ENCODE measurements at places on chromosomes 2 and 18.

GRCh38 chr2:59171019-59171418 is 929.9 kb upstream of the FANCL start:
- no peak for DNase-seq

DNA sequence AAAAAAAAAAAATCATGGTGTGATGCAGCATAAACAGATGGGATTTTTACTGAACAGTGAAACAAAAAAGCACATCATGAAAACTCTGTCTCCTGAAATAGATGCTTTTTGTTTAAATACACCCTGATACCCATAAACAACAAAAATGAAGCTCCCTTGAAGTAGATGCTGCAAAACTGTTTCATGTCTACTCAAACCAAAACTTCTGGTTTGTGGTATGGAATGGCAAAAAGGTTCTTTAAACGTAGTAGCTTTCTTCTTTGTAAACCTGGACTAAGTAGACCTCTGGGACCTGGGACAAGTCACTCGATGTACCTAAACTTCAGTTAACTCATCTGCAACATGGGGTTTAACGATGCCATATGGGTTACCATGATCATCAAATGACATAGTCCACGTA is 64.4 kb upstream of the RAPH1 start:
- no peak for DNase-seq

DNA sequence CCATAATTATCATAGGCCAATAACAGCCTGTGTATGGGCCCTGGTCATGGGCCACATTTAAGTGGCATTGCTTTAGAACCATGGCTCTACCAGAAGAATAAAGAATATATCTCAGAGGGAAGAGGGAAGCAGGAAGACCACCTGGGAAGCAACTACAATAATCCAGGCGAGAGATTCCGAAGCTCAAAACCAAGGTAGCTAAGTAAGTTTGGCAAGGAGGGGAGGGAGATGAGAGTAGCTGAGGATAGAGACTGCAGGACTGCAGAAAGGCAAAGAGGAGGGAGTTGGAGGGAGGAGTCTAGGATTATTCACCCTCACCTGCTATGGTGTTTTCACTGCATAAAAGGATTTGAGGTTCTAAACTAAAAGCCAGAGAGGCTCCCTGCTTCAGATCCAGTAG is 293.5 kb downstream of the SETBP1 start:
- DNase-seq, result no peak

DNA sequence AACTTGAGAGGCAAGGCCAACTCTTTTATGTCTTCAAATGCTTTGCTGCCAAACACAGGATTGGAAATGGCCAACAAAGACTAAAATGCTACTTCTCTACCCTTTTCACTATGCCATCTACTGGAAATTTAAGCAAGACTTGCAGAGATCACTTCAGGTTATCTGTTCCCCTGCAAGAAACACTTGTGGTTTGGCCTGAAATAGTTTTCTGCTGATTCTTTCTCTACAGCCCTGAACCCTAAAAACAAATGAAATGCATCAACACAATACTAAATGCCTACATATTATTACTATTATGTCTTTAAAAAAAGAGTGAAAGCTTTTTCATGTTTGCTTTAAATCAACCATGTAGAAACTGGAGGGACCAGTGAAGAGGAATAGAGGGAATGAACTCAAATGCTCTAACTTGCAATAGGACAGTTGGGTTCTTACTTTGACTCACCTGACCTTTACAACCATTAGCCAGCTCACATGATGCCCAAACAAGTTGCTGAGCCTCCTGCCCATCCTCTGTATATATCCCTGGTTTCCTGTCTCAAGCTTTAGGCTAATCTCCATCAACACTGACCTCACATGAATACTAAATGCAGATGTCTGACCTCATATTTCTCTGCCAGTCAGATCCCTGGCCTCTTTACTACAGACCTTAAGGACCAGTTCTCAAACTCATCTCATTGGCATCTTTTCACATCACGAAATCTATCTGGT is 17.5 kb upstream of the ADAM17 start:
- no peak for DNase-seq

- no peak for DNase-seq
Observed at GRCh38 chr2:33023728-33024500, 77.2 kb downstream of the LTBP1 start.

- no peak for DNase-seq
Observed at GRCh38 chr2:157592948-157593347, 35.7 kb downstream of the ACVR1C start.

GRCh38 chr2:184611361-184612085 is 13.2 kb downstream of the ZNF804A start:
- no peak for DNase-seq

- DNase-seq, result no peak
Observed at GRCh38 chr2:51441786-51442185, 409.9 kb upstream of the NRXN1 start.

GRCh38 chr2:127197475-127198385 is 22.4 kb downstream of the CYP27C1 start:
- DNase-seq, result no peak

DNA sequence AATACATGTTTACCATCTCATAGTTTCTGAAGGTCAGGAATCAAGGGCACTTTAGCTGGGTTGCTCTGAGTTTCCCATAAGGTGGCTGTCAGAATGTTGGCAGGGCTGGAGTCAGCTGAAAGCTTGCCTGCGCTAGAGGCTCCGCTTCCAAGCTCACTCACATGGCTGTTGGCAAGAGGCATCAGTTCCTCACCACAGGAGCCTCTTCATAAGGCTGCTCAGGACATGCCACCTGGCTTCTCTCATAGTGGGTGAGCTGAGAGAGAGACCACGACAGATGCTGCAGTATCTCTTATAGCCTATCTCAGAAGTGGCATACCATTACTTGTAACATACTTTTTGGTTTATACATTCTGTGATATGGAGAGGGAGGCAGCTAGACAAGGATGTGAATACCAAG is 7.2 kb downstream of the HADHB start:
- no peak for DNase-seq

GRCh38 chr2:147937744-147938349 is 82.7 kb downstream of the ORC4 start:
- no peak for DNase-seq

DNA sequence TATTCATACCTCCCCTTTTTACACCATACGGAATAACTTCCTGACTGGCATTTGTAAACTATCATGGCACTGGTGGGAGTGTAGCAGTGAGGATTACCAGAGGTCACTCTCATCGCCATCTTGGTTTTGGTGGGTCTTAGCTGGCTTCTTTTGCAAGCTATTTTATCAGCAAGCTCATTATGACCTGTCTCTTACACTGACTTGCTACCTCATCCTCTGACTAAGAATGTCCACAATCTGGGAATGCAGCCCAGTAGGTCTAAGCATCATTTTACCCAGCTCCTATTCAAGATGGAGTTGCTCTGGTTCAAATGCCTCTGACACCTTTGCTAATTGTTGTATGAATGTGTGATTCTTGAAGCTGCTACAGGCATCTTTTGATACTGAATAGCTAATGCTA is 950.8 kb upstream of the SLC39A10 start:
- no peak for DNase-seq

- no peak for DNase-seq
Observed at GRCh38 chr18:63017977-63018376, 301.6 kb downstream of the BCL2 start.

Data from esophagus squamous epithelium (tissue), 5 donors.